Naive thymus-derived CD8-positive, alpha-beta T cell (primary cell): ENCODE measurements at places on chromosomes 7 and 10. TPM values are rescaled to one million over a fixed set of nuclear protein-coding genes. Genes with fewer than 3 reads are reported as not detected.

SH2B2 gene
- not detected for polyA plus RNA-seq

- no peak for DNase-seq
Observed at GRCh38 chr7:55325371-55325792, 39.8 kb upstream of the LANCL2 start.

- DNase-seq, result no peak
Observed at GRCh38 chr7:73704640-73705550, 14.6 kb downstream of the STX1A start.

DNA sequence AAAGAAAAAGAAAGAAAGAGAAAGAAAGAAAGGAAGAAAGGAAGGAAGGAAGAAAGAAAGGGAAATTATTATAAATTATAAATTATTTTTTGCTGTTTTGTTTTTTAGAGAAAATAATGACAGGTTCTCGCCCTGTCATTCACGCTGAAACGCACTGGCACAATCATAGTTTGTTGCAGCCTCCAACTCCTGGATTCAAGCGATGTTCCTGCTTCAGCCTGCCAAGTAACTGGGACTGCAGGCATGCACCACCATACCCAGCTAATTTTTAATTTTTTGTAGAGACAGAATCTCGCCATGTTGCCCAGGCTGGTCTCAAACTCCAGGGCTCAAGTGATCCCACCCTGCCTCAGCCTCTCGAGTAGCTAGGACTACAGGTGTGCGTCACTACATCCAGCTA is 21.6 kb downstream of the MMD2 start:
- DNase-seq, result no peak

DNA sequence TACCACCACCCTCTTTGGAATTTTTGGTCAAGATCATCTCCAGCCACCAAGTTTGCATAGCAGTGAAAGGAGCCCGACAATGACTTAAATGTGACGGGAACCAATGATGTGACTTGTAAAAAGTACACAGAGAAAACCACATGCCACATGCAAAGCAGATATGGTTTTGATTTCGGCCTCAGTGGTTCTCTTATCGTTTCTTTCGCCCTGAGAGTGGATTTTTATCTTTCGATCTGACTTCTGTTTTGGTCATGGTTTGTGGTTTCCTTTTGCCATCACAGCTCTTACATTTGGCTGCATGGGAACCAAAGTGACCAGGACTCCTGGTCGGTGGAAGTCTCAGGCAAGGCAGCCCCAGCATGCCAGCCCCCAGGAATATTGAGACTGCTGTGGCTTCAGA is 31.5 kb downstream of the TCF7L2 start:
- peak; percentile 9 for DNase-seq

- DNase-seq, result no peak
Observed at GRCh38 chr10:79354615-79355014, 7.3 kb downstream of the PPIF start.

GRCh38 chr10:88820748-88821401 is 18.3 kb downstream of the LIPM start:
- no peak for DNase-seq

GRCh38 chr10:97673736-97674525 is 13.1 kb downstream of the AVPI1 start:
- DNase-seq, result no peak

SUN3 gene
- 2.3 TPM for polyA plus RNA-seq

DNA sequence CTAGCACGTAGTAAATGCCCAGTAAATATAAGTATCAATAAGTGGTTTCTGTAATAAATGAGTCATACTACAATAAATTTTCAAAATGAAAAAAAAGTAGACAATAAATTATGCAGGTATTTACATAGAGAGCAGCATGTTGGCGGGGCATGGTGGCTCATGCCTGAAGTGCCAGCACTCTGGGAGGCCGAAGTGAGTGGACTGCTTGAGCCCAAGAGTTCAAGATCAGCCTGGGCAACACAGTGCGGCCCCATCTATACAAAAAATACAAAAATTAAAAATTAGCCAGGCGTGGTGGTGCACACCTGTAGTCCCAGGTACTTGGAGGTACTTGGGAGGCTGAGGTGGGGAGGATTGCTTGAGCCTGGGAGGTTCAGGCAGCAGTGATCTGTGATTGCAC is 509.3 kb upstream of the KLF6 start:
- DNase-seq, result no peak

DNA sequence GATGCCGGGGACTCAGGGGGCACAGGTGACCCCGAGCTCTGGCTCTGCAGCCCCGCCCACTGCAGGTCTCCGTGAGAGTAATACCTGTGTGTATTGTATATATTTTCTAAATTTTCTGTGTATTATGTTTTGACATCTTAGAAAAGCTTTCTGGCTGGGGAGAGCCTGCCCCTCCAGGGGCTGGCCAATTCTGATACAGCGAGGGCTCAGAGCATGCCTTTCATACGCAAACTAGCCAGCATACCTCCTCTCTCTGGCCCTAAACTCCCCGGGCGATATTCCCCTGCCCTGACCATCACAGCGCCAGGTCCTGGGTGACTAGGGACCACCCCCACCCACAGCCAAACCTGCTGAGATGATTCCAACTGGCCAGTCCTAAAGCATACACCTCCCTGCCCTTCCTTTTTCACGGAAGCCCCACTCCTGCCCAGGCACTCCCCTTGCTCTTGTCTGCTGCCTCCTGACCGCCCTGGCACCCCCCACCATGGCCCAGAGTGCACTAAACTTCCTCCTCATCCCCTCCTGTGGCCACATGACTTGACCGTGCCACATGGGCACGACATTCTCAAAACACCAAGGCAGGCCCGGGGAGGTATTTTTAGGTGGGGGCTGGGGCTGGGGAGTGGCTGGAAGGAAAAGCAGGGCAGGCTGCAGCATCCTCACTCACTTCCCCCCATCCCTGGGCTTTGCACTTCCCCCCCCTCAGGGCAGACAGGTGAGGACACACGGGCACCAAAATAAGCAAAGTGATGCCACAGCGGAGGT is 61.5 kb downstream of the INSIG1 start:
- DNase-seq, result no peak

DNA sequence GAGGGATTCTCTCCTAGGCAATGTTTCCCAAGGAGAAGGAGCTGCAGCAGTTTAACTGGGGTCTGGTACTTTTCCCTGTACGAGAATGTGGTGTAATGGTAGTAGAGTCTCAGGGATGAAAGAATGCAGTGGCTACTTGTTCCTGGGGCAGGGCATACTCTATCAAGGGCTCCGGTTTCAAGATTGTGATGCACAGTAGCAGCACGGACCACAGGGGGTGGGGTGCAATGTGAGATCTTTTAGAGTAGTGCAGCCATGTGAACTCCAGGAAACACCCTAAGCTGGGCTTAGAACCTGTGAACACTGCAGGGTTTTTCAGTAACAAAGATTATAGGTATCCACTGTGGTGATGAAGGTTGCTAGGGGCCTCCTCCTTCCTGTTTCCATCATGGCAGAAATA is 903.9 kb downstream of the NRG3 start:
- no peak for DNase-seq

EGR2 gene
- 0.07 TPM for polyA plus RNA-seq

- DNase-seq, result no peak
Observed at GRCh38 chr7:127612263-127612662, 5.7 kb downstream of the PAX4 start.

- no peak for DNase-seq
Observed at GRCh38 chr7:84877943-84878570, 308.8 kb downstream of the SEMA3D start.

GRCh38 chr10:51585742-51586141 is 113.7 kb downstream of the CSTF2T start:
- no peak for DNase-seq

DNA sequence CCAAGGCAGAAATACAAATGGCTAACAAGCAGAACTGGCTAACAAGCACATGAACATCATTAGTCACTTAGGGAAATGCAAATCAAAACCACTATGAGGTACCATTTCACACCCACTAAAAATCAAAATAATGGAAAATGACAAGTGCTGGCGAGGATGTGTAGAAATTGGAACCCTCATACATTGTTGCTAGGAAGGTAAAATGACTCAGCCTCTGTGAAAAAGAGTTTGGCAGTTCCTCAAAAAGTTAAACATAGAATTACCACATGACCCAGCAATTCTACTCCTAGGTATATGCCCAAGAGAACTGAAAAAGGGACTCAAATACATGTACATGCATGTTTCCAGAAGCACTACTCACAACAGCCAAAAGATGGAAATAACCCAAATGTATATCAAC is 52.8 kb upstream of the ANAPC16 start:
- DNase-seq, result no peak

DNA sequence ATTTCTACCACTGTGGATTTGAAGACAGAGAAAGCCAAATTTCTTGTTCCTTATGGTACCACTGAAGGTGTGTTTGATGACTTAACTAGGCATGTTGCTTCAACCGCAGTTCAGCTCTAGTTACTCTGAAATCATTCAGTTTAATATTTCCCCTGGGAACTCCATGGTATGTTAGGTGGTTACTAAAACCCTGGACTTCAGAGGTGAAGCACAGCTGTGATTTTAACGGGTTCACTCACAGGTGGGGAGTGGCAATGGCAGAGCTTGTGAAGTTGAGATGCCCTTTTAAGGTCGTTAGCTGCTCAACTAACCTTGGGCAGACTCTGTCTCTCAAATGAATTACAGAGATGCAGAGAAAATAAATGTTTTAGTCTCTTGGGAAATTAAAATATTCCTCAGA is 163.6 kb upstream of the PHYHIPL start:
- no peak for DNase-seq

- no peak for DNase-seq
Observed at GRCh38 chr10:51911723-51912122, 212.3 kb upstream of the CSTF2T start.

DNA sequence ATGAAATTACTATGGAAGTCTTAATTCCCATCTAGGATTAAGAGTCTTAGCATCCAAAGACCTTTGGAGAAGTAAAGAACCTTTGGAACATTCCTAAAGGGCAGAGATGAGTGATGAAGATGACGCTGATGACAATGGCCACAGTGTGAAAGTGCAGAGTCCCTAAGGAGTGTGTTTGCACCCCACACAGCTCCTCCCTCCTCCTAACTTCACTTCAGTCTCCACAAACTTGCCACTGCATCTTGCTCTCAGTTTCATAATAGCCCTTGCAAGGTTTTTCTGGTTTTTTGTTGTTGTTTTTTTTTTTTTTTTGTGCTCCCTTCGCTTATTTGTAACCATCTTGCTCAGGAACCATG is 117.5 kb upstream of the ANLN start:
- no peak for DNase-seq

CALHM1 gene
- polyA plus RNA-seq, result not detected

DNA sequence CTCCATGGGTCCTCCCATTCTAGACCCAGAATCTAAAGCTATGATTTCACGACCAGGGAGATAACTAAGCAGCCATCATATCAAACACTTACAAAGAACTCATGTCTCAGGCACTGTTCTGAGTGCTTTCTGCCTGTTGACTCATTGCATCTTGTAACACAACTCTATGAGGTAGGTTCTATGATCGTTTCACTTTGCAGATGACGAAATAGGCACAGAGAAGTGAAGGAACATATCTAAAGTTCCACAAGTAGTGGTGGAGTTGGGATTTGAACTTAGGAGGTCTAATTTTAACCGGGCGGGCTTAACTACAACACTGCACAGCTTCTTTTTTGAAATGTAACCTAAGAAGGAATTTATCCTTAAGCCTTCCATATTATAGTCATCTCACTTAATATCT is 2.9 kb downstream of the RBP4 start:
- DNase-seq, result no peak

SPDYE5 gene
- polyA plus RNA-seq, result not detected

MDH2 gene
- 153 TPM for polyA plus RNA-seq

FRA10AC1 gene
- 5.8 TPM for polyA plus RNA-seq

- no peak for DNase-seq
Observed at GRCh38 chr7:47326220-47326619, 255.7 kb downstream of the TNS3 start.

SRRT gene
- 69.4 TPM for polyA plus RNA-seq

DNA sequence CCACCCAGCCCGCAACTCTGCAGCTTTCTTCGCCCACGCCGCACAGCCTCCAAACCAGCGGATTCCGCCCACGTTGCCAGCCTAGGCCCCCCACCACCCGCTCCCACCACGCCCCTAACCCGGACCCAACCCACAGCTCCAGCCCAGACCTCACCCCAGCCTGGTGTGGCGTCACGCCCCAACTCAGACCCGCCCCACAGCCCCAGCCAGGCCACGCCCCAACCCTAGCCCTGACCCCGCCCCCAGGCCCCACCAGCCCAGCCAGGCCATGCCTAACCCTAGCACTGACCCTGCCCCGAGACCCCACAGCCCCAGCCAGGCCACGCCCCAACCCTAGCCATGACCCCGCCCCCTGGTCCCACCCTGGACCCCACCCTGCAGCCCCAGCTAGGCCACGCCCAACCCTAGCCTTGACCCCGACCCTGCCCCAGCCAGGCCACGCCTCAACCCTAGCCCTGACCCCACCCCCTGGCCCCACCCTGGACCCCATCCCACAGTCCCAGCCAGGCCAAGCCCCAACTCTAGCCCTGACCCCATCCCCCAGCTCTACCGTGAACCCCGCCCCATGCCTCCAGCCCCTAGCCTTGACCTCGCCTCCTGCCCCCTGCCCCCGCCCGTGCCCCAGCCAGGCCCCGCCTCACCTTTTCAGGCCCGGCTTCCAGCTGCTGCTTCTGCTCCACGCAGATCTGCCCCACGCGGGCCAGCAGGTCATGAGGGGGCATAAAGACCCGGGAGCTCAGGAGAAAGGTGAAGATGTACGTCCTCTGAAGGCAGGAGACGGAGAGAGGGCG is 64.0 kb downstream of the RASGEF1A start:
- peak; percentile 28 for DNase-seq

- DNase-seq, result no peak
Observed at GRCh38 chr7:27158436-27159265, 2.2 kb upstream of the HOXA7 start.

DNA sequence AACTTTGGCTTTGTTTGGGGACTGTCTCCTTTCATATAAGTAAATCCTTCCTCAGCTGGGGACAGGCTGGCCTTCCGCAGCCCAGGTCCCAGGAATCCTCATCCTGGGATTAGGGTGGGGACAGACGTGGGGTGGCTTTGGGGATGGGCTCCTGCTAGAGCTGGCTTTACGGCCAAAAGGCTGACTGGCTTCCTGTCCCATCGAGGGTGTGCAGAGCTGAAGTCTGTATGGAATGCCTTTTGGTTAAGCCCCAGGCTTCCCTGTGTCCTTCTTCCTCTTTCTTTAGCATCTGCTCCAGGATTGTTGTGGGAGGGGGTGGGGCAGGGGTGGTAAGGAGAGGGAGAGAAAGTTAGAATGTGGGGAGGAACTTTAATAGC is 59.4 kb upstream of the AQP1 start:
- no peak for DNase-seq

DNA sequence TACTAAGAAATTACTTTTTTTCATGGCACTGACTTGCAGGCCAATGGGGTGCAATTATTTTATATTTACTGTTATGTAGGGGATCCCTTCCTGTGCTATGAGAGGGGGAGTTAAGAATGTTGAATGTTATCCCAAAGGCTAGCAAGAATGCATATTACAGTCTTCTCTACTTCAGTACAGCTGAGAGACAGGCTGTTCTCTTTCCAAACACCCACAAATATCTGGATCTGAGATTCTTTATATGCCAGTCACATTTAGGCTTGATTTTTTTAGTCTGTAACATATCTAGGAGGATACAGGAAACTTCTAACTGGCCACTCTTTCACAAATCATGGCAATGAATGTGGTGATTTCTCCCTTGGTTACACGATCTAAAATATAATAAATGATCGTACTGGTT is 266.4 kb upstream of the FZD8 start:
- DNase-seq, result no peak

GRCh38 chr10:113177156-113177935 is 227.3 kb downstream of the TCF7L2 start:
- no peak for DNase-seq

LGI1 gene
- not detected for polyA plus RNA-seq
